ENCODE measurements at places on chromosomes 3 and 15. TPM values are rescaled to one million over a fixed set of nuclear protein-coding genes. Genes with fewer than 3 reads are reported as not detected.

DNA sequence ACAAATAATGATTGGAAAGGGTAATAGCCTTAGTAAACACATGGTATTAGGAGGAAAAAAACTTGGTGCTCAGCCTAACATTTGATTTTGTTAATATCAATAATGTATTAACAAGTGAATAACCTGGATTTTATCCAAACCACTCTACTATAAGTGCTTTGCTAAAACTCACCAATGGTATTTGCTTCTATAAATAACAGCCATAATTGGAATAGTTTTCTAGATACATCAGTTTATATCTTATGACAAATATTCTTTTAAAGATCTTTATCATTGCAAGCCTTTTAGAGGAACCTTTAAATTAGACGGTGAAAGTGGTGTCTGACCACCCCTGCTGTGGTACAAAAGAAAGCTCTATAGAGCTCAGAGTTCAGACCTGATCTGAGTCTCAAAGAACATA lies 123.9 kb downstream of the SHOX2 start:
- no peak overlapping the region for H3K27ac ChIP-seq
- no peaks in the 10 kb centered on the region for H3K4me1 ChIP-seq
- no peak overlapping the region for H3K4me3 ChIP-seq
- no peak for DNase-seq

DNA sequence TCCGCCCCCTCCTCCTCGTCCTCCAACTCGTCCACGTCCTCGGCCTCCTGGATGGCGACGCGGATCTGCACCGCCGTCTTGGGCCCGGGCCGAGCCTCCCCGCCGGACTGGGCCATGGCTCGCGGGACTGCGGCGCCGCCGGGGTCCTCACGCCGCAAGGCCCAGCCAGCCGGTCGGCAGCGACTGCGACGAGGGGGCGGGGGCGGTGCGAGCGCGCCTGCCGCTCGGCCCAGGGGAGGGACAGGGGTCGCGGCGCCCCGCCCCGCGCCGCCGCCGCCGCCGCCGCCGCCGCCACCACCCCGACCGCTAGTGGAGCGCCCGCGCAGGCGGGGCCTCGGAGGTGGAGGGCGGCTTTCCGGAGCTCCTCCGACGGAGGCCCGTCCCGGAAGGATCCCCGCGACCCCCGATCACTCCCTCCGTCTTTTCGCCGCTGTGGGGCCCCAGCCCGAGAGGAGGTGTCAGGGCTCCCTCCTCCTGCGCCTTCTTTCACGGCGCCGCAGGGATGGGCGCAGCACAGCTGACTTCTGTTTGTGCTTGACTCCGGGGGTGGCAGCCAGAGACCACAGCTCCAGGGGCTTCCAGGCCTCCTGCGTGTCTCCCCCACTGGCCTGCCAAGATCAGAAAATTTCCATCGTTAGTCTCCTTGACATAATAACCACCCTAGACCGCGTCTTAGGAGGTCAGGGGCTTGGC lies at the start of gene LARP6:
Gene LARP6 (minus strand): TSS at position 185 of the 693 bp plus-strand sequence. CDS start 69 bp downstream, at position 116.
- no peak within 1 kb of the TSS for H3K4me3 ChIP-seq
- H3K27me3 ChIP-seq: peaks cover 10% of the 10 kb centered on the region
- DNase-seq: no peak
- no peak within 1 kb of the TSS for H3K27ac ChIP-seq
- H3K36me3 ChIP-seq: no peaks in the 10 kb centered on the region
- H3K4me1 ChIP-seq: no peaks in the 10 kb centered on the region

Gene LDHAL6B
- total RNA-seq: not detected

Gene CHRM5
- not detected for total RNA-seq

DNA sequence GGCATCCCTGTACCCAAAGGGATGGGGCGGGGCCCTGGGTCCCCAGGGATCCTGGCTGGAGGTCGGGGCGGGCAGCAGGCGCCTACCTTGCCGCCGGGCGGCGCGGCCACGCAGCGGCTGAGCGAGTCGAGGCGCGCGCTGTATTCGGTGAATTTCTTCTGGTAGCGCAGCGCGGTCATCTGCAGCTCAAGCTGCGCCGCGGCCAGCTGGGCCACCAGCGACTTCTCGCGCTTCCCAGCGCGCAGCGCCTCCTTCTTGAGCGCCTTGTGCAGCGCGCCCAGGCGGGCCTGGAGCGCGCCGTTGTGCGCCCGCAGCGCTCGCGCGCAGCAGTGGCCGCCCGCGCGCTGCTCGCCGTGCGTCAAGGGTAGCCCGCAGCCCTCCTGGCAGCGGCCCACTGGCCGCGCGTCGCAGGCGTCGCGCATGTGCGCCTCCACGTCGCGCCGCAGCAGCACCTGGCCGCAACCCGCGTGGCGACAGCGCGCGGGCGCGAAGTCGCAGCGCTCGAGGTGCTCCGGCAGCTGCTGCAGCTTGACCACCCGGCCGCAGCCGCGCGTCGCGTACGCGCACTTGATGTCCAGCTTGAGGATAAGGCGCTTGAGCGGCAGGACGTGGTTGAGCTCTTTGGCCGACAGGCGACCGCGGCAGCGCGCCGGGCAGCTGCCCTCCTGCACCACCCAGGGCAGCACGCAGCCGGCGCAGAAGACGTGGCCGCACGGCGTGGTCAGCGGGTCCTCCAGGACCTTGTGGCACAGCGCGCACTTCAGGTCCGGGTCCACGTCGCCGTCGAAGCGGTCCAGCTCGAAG lies 522 bp downstream of the PDZRN3 start:
- H3K4me3 ChIP-seq: no peak overlapping the region
- no peaks in the 10 kb centered on the region for H3K27me3 ChIP-seq
- no peaks in the 10 kb centered on the region for H3K4me1 ChIP-seq
- no peak for DNase-seq

All from CD8-positive, alpha-beta memory T cell (primary cell).